ENCODE measurements at places on chromosomes 16 and 17.
A peak's percentile ranks its signal among the peaks of the same experiment; 100 is the strongest.

GRCh38 chr17:73452009-73452408 lies 140.2 kb upstream of the CDC42EP4 start:
- no peak for DNase-seq

DNA sequence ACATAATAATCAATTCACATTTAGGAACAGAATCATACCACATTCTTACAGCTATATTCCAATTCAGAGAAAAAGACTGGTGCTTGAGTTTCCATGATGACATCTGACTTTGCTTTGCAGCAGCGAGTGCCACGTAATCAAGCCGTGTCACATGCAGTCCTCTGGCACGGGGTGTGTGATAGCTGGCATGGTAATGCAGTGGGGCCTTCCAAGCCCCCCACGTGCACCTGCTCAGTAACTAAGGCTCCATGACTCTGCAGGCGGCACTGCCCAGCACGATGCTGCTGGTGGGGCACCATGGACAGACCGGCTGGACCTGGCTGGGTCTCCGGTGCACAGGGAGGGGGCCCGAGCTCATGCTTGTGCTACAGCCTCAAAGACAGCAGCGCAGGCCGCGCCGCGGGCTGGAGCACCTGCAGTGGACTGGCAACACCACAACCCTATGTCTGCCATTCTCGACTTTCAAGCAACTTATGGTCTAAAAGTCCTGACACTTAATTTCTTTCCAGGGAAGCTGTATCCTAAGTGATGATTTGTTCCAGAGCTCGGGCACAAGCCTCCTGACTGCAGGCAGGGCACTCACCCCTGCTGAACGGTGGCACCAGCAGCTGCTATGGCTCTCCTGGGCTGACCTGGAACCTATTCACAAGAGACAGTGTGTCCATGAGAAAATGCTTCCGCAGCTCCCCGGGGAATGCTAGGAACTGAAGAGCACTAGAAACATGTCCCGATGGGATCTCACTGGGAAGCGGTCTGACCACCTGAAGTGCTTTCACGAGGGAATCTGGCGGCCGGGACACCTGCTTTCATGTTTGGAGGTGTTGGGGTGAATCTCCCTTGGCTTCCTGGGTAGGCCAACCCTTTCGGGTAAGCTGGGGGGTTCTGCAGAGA lies 99.5 kb upstream of the DNAH17 start:
- DNase-seq: no peak

DNA sequence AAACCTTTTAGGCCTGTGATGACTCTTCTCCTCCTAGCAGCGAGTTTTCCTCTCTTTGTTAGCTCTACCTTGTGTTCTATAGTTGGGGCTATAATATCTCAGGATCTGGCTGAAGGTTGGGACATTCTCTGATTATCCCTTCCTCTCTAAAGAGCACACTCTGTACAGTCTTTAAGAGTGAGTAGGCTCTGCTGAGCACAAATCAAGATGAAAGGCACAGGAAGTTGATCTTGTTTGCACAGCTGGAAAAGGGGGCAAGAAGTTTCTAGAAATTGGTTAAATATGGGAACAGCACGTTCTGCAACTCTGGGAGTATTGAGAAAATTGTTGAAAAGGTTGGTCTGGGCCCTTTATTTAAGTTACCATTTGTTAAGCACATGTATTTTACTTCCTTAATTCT lies 240.9 kb downstream of the CDH11 start:
- DNase-seq: no peak

GRCh38 chr17:81143200-81143527 lies 22.1 kb upstream of the PVALEF start:
- DNase-seq: no peak

GRCh38 chr16:30115238-30115637 lies 1.9 kb upstream of the GDPD3 start:
- no peak for DNase-seq

DNA sequence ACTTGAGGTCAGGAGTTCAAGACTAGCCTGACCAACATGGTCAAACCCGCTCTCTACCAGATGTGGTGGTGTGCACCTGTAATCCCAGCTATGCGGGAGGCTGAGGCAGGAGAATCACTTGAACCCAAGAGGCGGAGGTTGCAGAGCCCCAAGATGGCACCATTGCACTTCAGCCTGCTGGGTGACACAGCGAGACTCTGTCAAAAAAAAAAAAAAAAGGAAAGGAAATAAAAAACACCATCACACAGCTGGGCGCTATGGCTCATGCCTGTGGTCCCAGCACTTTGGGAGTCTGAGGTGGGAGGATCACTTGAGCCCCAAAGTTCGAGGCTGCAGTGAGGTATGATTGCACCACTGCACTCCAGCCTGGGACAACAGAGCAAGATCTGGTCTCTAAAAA lies 13.3 kb upstream of the SBK1 start:
- DNase-seq: no peak

- no peak for DNase-seq
Measured at GRCh38 chr17:67248291-67248690, 3.3 kb upstream of the HELZ start.

GRCh38 chr17:51537996-51538550 lies 277.7 kb downstream of the UTP18 start:
- DNase-seq: no peak

GRCh38 chr16:74740795-74741304 lies 33.8 kb downstream of the FA2H start:
- no peak for DNase-seq

DNA sequence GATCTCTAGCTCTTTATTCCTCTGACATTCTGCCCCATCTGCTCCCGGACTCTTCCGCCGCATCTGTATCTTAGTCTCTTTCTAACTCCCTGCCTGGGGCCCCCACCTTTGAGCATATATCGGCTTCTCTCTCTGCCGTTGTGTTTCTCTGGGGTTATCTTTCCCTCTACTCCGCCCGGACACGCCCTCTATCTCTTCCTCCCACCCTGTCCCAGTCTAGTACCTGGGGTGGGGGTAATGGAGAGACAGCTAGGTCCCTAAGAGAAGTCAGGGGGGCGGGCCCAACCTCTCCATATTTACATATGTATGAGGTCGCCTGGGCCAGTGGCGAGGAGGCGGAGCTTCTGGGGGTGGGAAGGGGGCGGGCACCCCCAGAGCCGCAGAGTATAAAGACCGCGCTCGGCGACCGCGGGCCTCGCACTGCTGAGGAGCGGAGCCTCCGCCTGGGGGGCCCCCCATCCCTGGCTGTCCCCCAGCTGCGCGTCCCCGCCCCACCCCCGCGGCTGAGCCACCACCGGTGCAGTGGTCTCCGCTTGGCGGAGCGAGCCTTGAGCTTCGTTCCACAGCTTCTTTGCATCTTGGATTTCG lies at the start of gene ATP1B2:
TSS of gene ATP1B2 (plus strand) at position 418 of the 588 bp plus-strand sequence. CDS start 593 bp downstream, outside the sequence.
- peak; percentile 56 for DNase-seq

- no peak for DNase-seq
Measured at GRCh38 chr16:79114759-79115158, 485.8 kb downstream of the MAF start.

- DNase-seq: peak; percentile 49
Measured at GRCh38 chr17:14205992-14206461, 30.6 kb downstream of the CDRT15 start.

Data from activated T-cell treated with anti-CD3 and anti-CD28 coated beads for 4 hours (primary cell).